ENCODE measurements at places on chromosomes 12 and 14.
A peak's percentile ranks its signal among the peaks of the same experiment; 100 is the strongest.

- no peak for DNase-seq
Observed at GRCh38 chr12:53510181-53510812, 3.0 kb upstream of the NPFF start.

GRCh38 chr12:132344601-132345000 is 15.2 kb upstream of the GALNT9 start:
- DNase-seq: no peak

- DNase-seq: peak; percentile 64
Observed at GRCh38 chr14:76924371-76925096, 98.3 kb downstream of the LRRC74A start.

- no peak for DNase-seq
Observed at GRCh38 chr12:2360630-2361170, 307.9 kb downstream of the CACNA1C start.

- no peak for DNase-seq
Observed at GRCh38 chr14:101780390-101780789, 18.9 kb downstream of the PPP2R5C start.

- no peak for DNase-seq
Observed at GRCh38 chr14:85221832-85222231, 308.1 kb upstream of the FLRT2 start.

DNA sequence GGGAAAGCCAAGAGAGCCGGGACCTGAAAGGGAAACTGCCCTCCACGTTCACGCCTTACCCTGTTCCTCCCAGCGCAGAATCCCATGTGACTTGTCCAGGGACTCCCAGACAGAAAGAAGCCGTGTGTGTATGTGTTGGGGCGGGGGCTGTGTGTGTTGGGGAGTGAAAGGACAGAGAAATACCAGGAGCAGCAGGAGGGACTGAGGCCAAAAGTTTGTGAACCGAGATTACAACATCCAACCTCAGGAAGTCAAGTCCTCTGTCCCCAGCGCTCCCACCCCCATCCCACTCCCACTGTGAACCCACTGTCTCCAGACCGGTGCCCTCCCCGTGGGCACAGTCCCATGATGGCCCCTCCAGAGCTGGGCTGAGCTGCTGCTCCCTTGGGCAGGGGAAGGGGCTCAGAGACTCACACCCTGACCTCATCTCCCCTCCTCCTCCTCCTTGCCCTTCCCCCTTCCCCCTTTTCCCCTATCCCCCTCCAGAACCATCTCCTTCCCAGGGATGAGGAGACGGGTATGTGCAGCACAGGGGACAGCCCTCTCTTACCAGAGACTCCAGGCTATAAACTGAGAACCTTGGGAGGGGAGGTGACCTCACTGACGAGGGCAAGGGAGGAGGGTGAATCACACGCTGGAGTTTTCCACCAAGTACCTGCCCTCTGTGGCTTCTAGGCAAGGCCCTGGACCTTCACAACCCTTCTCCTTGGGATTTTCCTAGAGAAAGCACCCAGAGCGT is at the start of gene SLC6A12:
SLC6A12 (minus strand) TSS at position 155 of the 739 bp plus-strand sequence. CDS start 4,171 bp downstream, outside the sequence.
- DNase-seq: no peak

DNA sequence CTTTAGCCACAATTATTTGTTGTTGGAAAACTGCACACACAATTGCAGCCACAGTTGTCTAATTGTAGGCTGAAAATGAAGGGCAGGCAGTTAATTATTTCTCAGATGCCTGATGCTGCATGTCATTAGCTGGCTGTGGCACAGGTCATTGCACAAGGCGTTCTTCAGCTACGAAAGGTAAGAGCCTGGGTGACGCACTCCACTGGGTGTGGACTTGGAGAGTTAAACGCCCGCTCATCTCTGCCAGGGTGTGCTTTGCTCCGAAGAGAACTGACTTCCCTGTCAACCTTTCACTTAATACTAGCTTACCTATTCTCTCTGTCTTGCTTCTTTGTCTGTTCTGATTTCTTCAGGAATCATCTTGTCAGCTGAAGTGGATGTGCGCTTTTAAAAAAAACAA is 91.4 kb upstream of the CPM start:
- DNase-seq: no peak

DNA sequence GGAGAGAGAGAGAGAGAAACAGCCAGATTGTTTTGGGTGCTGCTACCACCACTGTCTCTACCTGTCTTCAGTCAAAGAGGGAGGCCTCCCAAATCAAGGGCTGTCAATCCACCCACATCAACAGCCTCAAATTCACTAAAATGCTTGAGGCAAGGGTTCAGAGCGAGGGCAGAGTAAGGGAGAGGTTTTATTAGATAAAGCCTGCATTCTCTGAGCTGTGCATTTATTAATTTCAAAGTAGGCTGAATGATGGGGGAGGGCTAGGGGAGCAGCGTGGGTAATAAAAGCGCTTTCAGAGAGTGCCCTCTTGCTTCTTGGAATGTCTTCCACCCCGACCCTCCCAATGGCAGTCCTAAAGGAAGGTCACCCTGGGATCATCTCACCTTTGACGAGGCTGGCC is 636.5 kb upstream of the TBX3 start:
- DNase-seq: no peak

- DNase-seq: no peak
Observed at GRCh38 chr12:6122201-6122600, 2.3 kb downstream of the VWF start.

GRCh38 chr12:128690641-128691040 is 133.1 kb downstream of the SLC15A4 start:
- DNase-seq: no peak

DNA sequence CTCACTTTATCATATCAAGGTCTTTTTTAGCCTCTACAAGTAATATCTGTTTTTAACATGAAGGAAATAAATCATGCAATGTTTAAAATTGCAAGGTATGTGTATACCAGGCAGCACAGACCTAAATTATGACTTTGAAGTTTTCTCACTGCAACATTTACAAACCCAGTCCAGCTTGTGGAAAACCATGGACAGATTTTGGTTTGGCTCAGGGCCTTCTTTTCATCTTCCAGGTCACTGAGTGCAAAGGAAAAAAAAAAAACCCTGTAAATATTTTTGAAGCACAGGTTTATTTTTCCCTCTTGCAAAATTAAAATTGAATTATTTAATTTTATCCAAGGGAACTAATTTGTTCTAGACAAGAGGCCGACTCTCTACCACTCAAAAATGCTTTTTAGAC is 13.8 kb downstream of the MGP start:
- DNase-seq: no peak

DNA sequence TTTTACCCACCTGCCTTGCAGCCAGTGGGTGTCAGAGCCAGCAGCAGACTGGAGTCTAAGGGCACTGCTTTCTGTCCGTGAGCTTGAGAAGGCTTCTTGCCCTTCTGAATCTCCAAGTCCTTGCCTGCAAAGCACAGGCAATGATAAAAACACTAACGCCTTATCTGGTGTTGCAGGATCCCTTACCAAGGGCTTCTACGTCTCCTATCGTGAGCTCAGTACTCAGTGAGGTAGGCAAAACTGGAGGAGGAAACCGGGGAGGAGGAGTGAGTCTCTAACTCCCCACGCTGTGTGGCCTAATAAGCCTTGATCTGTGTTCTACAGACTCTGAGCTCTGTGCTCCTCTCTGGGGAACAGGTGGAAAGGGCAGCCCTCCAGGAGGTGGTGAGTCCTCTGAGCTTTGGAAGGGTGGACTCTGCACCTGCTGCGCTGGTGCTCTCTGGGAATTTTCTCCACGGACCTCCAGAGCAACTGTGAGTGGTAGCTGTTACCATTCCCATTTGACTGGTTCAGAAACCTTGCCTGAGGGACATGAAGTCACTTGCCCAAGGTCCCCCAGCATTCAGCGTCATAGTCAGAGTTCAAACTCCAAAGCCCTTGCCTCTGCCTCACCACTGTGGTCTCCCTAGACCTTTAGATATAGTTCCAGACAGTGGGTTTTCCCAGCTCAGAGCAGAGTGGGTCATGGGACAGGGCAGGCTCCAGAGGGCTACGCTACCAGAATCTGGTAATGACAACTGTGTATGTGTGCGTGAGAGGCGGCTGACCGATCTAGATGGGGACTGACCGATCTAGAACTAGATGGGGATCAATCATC is 7.0 kb upstream of the MARK3 start:
- no peak for DNase-seq

GRCh38 chr14:56247495-56248200 is 129.4 kb downstream of the PELI2 start:
- no peak for DNase-seq

- DNase-seq: no peak
Observed at GRCh38 chr12:69580074-69580473, 5.2 kb upstream of the CCT2 start.

GRCh38 chr12:131120831-131121271 is 167.1 kb downstream of the ADGRD1 start:
- DNase-seq: no peak

- DNase-seq: no peak
Observed at GRCh38 chr12:89470741-89471509, 53.7 kb downstream of the GALNT4 start.

GRCh38 chr12:80670214-80670613 is 37.2 kb upstream of the MYF6 start:
- DNase-seq: no peak

DNA sequence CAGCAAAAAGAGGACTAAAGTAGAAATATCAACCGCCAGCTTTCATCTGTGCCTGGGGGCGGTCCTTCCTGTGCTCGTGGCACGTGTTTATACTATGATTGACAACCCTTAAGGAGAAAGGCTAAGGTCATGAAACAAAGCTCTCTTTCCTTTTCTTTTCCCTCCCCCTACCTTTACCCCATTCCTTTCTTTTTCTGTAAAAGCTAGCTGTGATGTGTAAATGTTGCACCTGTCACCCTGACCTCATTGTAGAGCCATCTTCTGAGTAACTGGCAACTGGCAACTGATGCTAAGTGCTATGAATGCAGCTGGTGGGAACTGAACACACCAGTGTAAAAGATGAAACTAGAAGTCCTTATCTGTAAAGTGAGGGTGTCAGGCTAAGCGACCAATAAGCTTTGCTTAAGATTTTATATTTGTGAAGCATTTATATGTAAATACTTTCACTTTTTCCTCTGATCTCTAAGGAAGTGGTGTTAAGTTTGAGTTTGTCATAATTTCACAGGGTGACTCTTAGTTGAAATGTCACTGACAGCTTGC is 102.8 kb upstream of the BCAT1 start:
- no peak for DNase-seq

- DNase-seq: peak; percentile 9
Observed at GRCh38 chr12:34396006-34396860, 373.9 kb downstream of the ALG10 start.

DNA sequence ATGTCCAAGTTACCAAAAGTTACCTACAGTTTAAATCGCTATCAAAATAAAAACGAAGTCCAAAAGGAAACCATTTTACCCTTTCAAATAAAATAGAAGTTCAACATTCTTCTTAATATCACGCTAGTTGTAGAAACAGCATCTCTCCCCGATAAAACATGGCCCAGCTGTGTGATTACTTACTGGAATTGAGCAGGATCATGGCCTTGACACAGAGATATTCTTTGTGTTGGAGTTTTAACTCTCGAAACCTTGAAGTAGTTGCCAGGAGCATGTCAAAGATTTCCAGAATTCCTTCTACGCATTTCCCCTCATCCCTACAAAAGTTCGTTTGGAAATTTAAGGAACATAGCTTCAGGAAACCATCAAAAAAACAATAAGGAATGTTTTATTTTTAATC is 44.8 kb downstream of the ESR2 start:
- no peak for DNase-seq

DNA sequence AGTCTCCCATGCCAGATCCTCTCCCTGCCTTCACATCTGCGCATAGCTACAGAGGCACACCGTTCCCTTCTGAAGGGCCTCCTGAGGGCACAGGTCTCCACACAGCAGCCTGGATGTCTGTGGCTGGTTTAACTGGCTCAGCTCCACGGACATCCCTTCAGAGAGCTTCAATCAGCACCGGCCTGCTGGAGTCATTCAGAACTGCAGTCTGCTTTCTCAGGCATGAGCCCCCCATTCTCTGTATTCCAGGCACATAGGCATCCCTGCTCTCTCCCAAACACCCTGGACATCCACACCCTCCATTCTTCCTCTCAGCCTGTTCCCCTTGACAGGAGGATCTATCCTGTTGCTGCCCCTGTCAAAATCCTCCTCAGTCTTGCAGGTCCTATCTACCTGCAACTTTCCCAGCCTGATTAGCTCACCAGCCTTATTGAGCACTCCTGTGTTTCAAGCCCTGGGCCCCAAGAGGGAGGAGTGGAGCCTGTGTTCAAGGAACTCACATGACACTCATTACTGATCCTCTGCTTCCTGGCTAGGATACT is 2.9 kb upstream of the DHRS2 start:
- DNase-seq: no peak

DNA sequence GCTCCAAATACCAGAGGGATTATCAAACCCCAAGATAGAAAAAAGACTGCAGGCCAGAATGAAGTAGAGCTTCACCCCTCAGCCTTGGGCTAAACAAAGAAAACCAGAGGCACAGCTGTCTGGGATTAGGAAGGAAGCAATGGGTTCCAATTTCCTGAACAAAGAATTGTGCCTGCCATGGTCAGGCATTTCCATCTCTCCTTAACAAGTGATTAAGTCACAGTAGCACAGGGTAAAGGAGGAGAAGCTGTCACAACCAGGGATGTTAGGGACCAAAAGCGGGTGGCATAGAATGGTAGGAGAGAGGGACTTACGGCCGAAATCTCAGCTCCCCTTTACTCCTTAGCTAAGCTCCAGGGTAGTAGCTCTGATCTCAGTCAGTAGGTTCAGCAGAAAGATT is 33.9 kb downstream of the SPTLC2 start:
- DNase-seq: no peak

GRCh38 chr12:18965203-18965602 is 164.3 kb upstream of the PLEKHA5 start:
- DNase-seq: no peak

- peak; percentile 59 for DNase-seq
Observed at GRCh38 chr12:124993626-124994436, at the start of gene BRI3BP. BRI3BP (plus strand) TSS chr12:124993645; CDS start chr12:124993791, 146 bp downstream.

DNA sequence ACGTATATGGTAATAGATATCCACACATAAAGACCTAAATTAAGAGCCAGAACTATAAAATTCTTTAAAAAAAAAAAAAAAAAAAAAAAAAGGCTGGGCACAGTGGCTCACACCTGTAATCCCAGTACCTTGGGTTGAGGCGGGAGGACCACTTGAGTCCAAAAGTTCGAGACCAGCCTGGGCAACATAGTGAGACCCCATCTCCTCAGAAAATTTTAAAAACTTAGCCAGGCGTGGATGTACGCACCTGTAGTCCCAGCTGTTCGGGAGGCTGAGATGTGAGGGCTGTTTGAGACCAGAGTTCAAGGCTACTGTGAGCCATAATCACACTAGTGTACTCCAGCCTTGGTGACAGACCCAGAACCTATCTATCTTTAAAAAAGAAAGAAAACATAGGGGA is 4.3 kb downstream of the BTBD7 start:
- no peak for DNase-seq

- no peak for DNase-seq
Observed at GRCh38 chr14:86414146-86414545, 884.2 kb downstream of the FLRT2 start.

GRCh38 chr14:101562659-101563351 is 1.5 kb downstream of the DIO3 start:
- no peak for DNase-seq

GRCh38 chr12:64893961-64894360 is 69.5 kb downstream of the TBC1D30 start:
- DNase-seq: no peak

GRCh38 chr14:25041898-25042297 is 8.0 kb downstream of the STXBP6 start:
- DNase-seq: no peak
